Tongue (tissue), 3 donors: ENCODE measurements at places on chromosomes 2 and 18. TPM values are rescaled to one million over a fixed set of nuclear protein-coding genes. Genes with fewer than 3 reads are reported as not detected.
A peak's percentile ranks its signal among the peaks of the same experiment; 100 is the strongest.

GRCh38 chr2:156077041-156077742, 255.3 kb downstream of the NR4A2 start:
- peak; percentile 61 for DNase-seq

GRCh38 chr2:134334542-134335353, 80.9 kb downstream of the MGAT5 start:
- no peak for DNase-seq

GRCh38 chr2:4020649-4021048, 317.3 kb downstream of the DCDC2C start:
- DNase-seq: peak; percentile 17

The SPR gene
- total RNA-seq: 8.4 TPM

DNA sequence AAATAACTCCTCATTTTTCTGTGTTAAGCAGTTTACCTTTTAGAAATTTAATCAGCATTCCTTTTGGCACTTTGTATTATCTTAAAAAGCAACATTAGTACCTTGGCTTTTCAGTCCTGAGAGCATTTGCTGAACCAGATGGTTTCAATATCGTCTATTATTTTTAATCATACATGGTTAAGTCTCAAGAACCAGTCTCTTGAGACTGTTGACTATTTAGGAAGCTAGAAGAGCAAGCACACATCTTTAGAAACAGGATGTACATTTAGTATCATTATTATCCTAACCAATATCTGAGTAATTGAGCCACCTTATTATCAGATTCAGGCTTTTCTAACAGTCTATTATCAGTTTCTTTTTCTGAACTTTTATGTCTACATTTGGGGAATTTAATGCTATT, 28.2 kb upstream of the ZEB2 start:
- DNase-seq: no peak

DNA sequence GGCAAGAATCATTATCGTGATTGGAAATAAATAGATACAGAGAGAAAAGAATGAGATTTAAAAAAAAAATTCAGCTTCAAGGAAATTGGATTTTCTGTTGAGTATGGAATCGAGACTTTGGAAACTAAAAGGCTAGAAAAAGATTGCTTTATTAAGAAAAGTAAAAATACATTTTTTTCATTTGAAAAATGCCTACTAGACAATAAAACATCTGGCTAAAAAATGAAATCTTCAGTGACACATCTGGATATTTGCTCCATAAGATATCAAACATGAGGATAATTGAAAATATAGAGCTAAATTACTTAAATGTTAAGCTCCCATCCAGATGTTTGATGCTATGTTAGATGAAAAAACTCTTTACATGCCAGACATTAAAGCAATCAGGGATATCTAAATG, 879.5 kb downstream of the TSN start:
- no peak for DNase-seq

- no peak for DNase-seq
Measured at GRCh38 chr2:212177724-212178123, 360.9 kb downstream of the ERBB4 start.

The REG3A gene
- not detected for total RNA-seq

DNA sequence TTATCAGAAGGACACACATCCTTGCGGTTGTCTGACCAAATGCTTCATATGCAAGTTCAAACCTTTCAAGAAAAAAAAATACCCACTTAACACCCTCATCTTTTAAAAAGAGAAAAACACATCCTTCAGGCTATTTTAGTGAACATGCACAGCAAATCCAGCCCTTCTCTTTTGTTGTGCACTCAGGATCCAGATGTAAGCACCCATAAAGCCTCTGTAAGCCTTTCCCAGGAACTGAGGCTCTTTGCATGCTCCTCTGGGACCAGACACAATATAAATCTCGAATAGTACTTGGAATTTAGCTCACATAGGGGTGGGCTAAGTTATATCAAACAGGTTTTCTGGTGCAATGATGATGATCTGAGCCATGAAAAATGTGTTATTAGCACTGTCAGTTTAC, 308.8 kb upstream of the FAM98A start:
- DNase-seq: peak; percentile 21

The GPR45 gene
- not detected for total RNA-seq

DNA sequence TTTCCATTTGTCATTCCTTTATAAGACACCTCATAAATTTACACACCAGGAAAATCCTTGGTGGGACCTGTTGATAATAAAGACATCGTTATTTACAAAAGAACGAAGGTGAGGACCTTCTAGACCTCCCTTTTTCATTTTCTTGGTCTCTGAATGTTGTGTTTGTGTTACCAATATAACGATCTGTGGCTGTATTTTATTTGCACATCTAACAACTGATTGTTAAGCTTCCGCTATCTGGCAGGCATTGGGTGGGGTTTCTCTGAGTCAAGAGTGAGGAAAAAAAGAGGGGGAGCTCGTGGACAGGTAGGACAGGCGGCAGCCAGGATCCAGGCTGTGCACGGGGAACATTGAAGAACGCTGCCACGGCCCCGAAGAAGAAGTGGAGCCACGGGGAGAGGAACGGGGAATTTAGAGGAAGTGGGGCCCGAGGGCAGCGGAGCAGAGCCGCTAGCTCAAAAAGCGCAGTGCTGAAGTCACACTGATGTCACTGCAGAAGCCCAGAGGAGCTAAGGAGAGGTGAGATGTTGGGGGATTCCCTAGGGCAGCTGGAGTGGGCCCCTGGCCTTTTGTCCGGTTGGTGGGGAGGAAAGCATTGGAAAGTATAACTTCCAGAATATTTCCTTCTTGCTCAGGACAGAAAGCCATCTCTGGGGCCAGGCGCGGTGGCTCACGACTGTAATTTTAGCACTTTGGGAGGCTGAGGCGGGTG, 20.9 kb upstream of the DNMT3A start:
- peak; percentile 32 for DNase-seq

GRCh38 chr18:33716061-33716683, 138.2 kb downstream of the ASXL3 start:
- no peak for DNase-seq

The POTEI gene
- 0.21 TPM for total RNA-seq
